ENCODE measurements at places on chromosomes 16 and 17. TPM values are rescaled to one million over a fixed set of nuclear protein-coding genes. Genes with fewer than 3 reads are reported as not detected.
A peak's percentile ranks its signal among the peaks of the same experiment; 100 is the strongest.

DNA sequence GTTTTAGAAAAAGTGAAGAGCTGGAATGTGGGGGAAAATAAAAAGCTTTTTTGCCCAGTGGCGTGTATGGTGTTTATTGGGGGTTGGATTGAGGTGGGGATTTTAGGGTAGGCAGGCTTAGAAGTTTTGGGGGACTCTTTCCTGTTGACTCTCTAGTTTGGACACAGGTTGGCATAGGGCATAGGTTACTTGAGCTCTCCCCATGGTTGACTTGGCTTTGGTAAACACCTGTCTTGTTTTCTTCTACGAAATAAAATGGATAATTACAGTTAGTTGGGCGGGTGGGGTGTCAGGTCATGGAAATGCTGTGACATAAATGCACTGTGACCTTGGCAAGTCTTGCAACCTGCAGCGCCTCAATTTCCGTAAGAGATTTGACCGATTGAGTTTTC is 680 bp upstream of the TAOK2 start:
- peak overlapping the region; percentile 60 for H3K27ac ChIP-seq

DNA sequence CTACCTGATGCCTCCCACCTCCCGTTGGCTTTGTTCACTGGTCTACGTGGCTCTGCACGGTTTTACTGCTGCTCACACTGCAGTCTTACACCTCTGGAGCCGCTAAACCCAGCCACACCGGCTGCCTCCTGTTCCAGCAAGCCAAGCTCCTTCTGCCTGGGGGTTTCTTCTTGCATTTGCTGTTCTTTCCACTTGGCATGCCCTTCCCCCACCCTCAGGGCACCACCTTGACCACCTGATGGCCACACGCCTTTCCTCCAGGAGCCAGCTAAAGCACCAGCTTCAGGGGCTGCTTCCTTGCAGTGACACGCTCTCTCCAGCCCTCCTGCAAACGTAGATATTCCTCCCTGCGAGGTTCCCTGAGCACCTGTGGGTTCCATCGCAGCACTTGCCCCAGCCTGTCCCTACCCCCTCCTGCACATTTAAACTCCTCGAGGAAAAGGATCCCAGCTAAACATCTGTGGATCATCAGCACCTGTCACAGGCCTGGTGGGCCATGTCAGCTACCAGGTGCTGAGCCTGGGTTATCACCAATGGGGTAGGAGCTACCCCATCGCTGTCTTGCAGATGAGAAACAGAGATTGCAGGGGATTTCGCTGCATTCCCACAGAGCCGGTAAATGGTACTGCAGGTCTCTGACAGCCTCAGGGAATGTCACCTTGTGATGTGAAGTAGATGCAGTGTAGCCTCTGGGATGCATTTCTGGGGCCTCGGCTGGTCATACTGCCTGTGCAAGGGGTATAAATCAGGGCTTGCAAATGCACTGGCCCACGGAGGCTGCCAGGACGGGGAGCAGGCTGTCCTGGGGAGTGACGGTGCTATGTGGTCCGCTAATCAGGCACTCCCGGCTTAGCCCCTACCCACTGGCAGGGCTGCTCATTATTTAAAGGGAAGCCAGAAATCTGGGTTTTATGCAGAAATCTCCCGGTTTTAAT is 285.2 kb downstream of the CPPED1 start:
- no peaks in the 10 kb centered on the region for H3K27me3 ChIP-seq
- no peaks in the 10 kb centered on the region for H3K36me3 ChIP-seq
- no peaks in the 10 kb centered on the region for H3K4me1 ChIP-seq
- no peak overlapping the region for H3K27ac ChIP-seq
- no peak for DNase-seq

- no peak for DNase-seq
- H3K27ac ChIP-seq: no peak overlapping the region
- H3K4me1 ChIP-seq: peaks cover 8% of the 10 kb centered on the region
- H3K36me3 ChIP-seq: peaks cover 10% of the 10 kb centered on the region
- no peak overlapping the region for H3K4me3 ChIP-seq
Measured at GRCh38 chr16:27748868-27749546, 199.1 kb downstream of the KATNIP start.

- H3K27me3 ChIP-seq: peaks cover 19% of the 10 kb centered on the region
- H3K4me3 ChIP-seq: no peak overlapping the region
- no peaks in the 10 kb centered on the region for H3K4me1 ChIP-seq
- H3K36me3 ChIP-seq: no peaks in the 10 kb centered on the region
- DNase-seq: peak; percentile 75
Measured at GRCh38 chr16:50842013-50842505, 100.2 kb downstream of the CYLD start.

DNA sequence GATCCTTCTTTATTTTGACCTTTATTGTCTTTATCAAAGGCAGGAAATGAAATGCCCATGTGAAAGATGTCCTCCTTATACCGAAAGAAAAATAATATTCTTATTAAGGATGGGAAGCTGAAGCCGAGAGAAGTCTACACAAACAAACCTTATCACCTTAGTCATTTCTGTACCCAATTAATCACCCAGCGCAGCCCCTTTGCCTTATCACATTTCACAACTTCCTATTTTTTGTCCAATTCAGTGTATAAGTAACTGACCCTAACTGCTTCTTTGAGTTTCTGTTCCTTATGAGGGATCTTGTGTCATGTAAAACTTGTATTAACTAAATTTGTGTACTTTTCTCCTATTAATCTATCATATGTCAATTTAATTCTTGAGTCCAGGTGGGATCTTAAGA is 16.4 kb upstream of the CCL23 start:
- no peak overlapping the region for H3K27ac ChIP-seq
- H3K27me3 ChIP-seq: peaks cover 2% of the 10 kb centered on the region
- DNase-seq: no peak
- H3K4me3 ChIP-seq: no peak overlapping the region

DNA sequence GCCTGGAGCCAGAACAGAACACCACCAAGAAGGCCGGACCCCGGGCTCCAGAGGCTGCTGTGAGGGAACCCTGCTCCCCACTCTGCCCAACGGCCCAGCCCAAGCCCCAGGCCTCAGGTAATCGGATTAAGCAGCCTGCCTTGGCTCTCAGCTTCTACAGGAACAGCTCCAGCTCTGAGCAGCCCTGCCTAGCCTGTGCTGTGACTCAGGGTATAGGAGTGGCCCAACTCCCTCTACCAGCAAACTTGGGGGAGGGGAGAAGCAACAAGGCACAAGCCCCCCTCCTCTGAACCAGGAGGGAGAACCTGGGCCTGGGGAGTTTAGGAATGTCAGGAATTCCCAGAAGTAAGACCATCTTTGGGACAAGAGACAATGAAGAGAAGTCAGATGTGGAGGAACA is 849 bp upstream of the SOX15 start:
- peaks cover 34% of the 10 kb centered on the region for H3K36me3 ChIP-seq
- no peak overlapping the region for H3K4me3 ChIP-seq
- no peaks in the 10 kb centered on the region for H3K27me3 ChIP-seq
- H3K4me1 ChIP-seq: peaks cover 25% of the 10 kb centered on the region
- no peak for DNase-seq
- H3K27ac ChIP-seq: peak overlapping the region; percentile 83

DNA sequence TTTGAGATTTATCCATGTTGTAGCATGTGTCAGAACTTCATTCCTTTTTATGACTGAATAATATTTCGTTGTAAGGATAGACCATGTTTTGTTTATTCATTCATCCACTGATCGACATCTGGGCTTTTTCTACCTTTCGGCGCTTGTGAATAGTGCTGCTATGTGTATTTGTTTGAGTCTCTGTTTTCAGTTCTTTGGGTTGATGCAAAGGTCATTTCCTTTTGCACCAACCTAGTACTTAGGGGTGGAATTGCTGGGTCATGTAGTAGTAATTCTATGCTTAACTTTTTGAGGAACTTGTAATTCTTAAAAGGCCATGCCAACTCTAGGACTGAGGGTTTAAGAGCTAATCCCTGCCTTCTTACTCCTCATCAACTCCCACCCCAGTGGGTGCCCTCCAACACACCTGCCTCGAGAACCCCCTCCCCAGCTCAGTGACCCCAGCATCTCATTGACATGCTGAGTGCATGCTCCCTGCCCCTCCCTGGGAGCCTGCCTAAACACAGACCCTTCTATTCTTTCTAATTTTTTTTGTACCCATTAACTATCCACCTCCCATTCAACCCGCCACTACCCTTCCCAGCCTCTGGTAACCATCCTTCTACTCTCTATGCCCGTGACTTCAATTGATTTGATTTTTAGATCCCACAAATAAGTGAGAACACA is 51.2 kb downstream of the ABAT start:
- no peaks in the 10 kb centered on the region for H3K4me1 ChIP-seq
- no peak for DNase-seq
- no peaks in the 10 kb centered on the region for H3K27me3 ChIP-seq
- H3K27ac ChIP-seq: no peak overlapping the region
- no peak overlapping the region for H3K4me3 ChIP-seq
- H3K36me3 ChIP-seq: no peaks in the 10 kb centered on the region

DNA sequence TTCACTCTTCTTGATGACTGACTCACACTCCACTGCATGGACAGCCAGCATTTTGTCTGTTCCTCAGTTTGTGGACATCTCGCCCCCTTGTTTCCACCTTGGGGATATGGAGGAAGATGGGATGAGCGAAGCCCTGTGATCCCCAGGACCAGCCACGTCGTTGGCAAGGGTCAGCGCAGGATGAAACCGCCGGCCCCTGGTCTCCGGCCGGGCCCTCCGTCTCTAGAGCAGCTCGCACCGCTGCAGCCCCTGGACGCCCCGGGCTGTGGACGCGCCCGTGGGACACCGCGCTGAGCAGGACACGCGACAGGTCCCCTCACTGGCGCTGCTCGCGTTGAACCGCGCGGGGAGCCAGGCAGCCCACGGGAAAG is 604 bp upstream of the ZC3H18 start:
- peaks cover 3% of the 10 kb centered on the region for H3K36me3 ChIP-seq
- peaks cover 24% of the 10 kb centered on the region for H3K4me1 ChIP-seq
- peak overlapping the region; percentile 81 for H3K27ac ChIP-seq
- no peak for DNase-seq

- H3K4me3 ChIP-seq: peak overlapping the region; percentile 32
- no peak for DNase-seq
- peaks cover 26% of the 10 kb centered on the region for H3K4me1 ChIP-seq
- H3K27ac ChIP-seq: no peak overlapping the region
- H3K36me3 ChIP-seq: peaks cover 24% of the 10 kb centered on the region
- H3K27me3 ChIP-seq: no peaks in the 10 kb centered on the region
Measured at GRCh38 chr17:16379654-16380053, 1.2 kb upstream of the UBB start.

The SPIRE2 gene
- total RNA-seq: 4.1 TPM

The TBC1D3 gene
- 0.30 TPM for total RNA-seq

Measured in osteocyte (in vitro differentiated cells).